NCI-H460 (cell line): ENCODE measurements at places on chromosomes 13 and 19. TPM values are rescaled to one million over a fixed set of nuclear protein-coding genes. Genes with fewer than 3 reads are reported as not detected.

The GET3 gene
- 50.9 and 53.9 TPM in 2 replicates for total RNA-seq

The NPAS1 gene
- total RNA-seq = 0.30 and 0.49 TPM in 2 replicates

The FOSB gene
- total RNA-seq = 1.7 and 1.9 TPM in 2 replicates

The ZNF90 gene
- total RNA-seq = not detected in 2 replicates

The CYP2B6 gene
- total RNA-seq = not detected in 2 replicates

The TMEM38A gene
- total RNA-seq = 0.40 and 0.94 TPM in 2 replicates

The SYNE4 gene
- total RNA-seq = 0.22 and 0.26 TPM in 2 replicates

DNA sequence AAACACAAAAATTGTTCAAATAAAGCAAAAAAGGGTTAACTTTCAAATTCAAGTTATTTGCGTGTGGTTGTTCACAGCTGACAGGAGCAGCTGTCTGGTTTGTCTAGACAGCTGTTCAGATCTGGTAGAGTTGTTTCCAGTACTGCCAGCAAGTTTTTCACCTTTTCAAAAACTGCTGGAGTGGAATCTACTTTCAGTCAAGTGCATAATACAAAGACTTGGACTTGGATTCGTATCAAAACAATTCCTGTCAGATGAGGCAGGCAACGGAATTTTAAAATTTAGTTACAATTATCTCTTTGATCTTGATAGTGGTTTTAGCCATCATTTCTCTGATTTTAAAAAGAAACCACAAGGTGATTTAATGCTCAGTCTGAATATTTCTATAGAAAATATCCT, 51.7 kb upstream of the EEF1AKMT1 start:
- DNase-seq = no peak

DNA sequence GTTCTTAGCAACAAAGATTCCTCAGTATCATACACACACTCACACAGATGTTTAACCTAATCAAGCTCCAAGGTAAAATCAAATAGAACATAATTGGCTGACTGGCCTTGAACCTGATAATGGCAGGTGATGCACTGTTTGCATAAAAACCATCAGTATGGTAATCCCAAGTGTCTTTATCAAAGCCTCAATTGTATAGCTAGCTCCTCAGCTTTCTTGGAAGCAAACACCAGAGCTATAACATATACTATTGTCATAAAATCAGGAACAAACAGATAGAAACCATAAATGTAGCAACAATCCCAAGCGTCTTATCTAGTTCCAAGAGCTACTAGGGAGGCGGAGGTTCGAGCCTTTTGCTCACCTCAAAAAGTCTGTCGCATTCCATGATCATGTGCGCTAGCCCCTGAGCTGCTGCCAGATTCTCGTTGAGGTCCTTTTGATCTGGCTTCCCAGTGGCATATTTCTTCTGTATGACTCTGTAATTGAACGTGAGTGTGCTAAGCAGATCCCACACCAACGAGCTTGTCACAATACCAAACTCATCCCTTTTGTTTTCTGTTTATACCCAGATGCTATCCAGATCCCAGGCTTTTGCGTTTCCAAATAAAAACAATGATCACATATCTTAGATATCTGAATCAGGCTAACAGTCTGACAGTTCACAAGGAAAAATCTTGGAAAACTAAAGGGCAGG, 95.3 kb downstream of the KL start:
- DNase-seq = no peak

DNA sequence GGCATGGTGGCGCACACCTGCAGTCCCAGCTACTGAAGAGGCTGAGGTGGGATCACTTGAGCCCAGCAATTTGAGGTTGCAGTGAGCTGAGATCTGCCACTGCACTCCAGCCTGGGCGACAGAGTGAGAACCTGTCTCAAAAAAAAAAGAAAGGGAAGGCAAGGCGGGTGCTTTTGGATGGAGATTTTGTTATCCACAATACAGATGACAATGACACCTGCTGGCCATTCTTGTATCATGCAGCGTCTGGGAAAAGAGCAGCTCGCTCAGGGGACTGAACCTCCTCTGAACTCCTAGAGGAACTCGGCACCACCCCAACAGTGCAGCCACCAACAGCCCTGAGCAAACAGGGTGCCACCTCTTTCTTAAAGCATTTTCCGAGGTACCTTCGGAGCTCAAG, 22.8 kb downstream of the HAUS8 start:
- DNase-seq = peak; percentile 44

- no peak for DNase-seq
Measured at GRCh38 chr19:3725121-3725520, 16.9 kb downstream of the TJP3 start.

GRCh38 chr13:27522847-27523246, 72.5 kb upstream of the MTIF3 start:
- DNase-seq = no peak

DNA sequence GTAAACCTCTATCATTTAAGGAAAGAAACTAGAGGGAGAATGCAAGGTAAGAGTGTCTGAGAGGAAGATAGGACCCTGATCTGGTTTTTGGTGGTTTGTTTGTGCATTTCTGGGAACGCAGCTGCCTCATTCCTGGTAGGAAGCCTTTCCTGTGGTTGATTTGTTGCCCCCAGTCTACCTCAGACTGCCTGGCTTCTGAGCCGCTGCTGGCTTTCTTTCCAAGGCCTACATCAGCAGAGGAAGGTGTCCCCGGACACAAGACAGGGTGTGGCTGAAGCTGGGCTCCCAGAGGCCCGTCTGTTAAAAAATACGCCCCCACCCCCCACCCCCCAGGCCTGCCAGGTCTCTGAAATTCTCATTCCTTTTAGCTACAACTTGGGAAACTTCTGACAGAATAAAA, 42.6 kb downstream of the C13orf42 start:
- DNase-seq = no peak

GRCh38 chr13:36453516-36453915, 21.2 kb downstream of the CCNA1 start:
- peak; percentile 13 for DNase-seq

DNA sequence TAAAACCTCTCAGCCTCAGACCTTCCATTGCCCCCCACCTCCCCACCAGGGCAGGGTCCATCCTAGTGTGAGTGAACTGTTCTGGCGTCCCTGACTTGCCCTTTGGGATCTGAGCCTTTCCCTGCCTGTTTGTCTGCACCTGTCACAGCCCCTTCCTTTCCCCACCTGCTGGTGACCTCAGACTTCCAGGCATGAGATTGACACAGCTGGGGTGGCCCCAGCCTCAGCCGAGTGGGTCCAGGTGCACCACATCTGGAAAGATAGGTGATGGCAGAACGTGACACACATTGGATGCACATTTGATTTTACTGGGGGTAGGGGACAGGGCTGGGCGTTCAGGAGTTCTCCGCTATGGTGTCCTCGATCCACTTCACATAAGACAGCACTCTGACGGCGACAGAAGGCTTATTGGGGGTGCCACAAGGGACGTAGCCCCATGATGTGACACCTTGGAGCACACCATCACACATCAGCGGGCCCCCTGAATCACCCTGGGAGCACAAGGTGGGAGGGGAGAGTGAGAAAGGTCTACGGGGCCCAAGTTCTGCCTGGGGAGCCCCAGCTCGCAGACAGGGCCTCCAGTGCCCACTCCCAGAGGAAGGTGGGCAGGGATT, 4.6 kb downstream of the KLK1 start:
- DNase-seq = no peak

- no peak for DNase-seq
Measured at GRCh38 chr13:37716420-37717195, 118.0 kb upstream of the POSTN start.

GRCh38 chr19:11400798-11401197, 16.7 kb upstream of the EPOR start:
- no peak for DNase-seq
